ENCODE measurements at places on chromosomes 5 and 9.

DNA sequence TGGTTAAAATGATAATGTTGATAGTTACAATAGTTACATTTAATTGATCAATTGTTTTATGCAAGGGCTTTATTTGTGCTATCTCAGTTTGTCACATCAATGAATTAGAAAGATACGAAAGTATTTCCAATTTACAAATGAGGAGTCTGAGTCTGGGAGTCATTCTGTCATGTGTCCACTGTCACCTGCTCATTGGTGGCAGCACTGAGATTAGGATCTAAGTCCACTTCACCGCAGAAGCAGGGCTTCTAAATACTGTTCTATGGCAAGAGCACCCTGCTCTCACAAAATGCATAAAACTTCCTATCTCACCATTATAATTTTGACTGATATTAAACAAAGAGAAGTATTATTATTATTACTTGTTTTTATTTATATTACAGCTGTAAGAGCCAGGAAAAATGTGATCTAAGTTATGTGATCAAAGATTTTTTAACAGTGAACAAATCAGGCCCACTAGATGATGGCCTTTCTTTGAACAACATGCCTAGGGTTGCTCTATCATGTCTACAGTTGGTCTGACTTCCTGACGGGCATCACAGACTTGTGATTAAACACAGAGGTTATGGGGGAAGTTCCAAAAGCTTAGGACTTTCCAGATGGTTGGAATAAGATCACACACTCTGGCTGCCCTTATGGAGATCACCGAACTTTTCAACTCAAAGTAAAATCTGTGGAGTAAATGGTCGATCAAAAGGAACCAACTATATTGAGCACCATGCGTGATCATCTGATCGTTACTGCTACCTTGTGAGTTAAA, 15.1 kb downstream of the TLR4 start:
- no peak for DNase-seq

GRCh38 chr5:37111426-37112382, 137.5 kb downstream of the CPLANE1 start:
- DNase-seq: no peak

DNA sequence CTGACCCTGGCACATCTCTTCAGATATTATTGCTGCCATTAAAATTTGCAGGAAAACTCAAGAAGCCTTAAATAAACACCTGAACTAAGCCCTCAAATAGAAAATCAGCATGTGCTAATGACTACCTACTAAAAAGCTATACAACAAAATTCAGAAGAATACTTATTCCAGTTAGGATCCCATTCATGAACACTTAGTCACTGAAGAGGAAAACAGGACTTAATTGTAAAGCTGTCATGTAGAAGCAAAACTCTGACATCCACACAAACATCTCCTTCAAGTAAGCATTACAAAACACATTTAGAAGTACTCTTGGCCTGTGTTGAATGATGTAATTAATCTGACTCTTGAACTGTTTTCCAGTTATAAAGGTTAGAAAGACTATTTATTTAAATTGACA, 19.9 kb downstream of the ELL2 start:
- no peak for DNase-seq

- DNase-seq: no peak
These were observed 5.0 kb downstream of the IL3 start for GRCh38 chr5:132065351-132065937.

GRCh38 chr5:82792096-82792495, 285.1 kb downstream of the TMEM167A start:
- DNase-seq: no peak

DNA sequence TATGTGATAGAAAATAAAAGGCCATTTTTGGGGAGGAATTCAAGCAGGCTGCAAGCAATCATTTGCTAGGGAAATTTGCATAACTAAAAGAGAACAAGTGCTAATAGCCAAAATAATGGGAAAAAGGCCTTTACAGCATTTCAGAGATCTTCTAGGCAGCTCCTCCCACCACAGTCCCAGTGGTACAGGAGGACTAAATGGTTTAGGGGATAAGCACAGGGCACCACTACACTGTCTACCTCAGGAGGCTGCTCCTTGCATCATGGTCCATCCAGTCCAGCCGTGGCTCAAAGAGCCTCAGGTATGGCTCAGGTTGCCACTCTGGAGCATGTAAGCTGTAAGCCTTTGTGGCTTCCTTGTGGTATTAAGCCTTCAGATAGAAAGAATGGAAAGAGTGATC, 485.6 kb downstream of the PDE4D start:
- DNase-seq: no peak

DNA sequence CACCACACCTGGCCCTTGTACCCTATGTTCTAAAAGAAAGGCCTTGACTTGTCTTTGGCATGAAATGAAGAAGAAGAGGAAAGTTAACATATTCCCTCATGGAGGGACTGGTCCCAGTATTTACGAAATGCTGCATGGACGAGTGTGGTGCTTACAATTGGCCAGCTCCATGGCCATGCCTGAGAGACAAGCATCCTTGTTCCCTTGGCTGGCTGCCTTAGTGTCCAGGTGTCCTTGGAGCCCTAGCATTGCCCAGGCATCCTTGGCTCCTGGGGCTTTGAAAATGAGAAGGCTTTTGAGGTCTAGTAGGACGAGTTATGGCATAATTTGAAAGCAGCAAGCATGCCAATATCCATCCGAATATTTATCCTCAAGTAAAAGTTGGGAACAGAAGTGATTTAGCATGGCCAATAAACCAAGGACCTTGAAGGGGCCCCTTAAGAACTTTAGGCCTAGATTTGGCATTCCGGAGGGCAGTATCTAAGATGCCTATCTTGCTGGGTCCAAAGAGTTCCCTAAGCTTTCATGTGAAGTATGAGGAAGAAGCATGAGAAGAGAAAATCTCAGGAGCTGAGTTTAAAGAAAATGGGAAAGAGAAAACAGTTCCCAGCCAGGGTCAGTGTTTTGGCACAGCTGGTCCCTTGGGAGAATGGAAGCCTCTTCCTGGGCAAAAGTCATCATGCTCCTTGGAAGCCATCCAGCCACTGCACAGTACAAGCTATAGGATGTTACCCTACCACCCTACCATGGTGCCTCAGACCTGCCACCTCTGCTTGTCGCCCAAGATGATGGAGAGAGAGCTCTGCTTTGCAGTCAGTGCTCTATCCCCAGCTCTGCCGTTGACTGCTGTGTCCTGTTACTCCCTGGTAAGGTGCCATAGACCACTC, 91.0 kb downstream of the AOPEP start:
- no peak for DNase-seq

GRCh38 chr9:93002700-93003099, 55.4 kb downstream of the FGD3 start:
- no peak for DNase-seq

DNA sequence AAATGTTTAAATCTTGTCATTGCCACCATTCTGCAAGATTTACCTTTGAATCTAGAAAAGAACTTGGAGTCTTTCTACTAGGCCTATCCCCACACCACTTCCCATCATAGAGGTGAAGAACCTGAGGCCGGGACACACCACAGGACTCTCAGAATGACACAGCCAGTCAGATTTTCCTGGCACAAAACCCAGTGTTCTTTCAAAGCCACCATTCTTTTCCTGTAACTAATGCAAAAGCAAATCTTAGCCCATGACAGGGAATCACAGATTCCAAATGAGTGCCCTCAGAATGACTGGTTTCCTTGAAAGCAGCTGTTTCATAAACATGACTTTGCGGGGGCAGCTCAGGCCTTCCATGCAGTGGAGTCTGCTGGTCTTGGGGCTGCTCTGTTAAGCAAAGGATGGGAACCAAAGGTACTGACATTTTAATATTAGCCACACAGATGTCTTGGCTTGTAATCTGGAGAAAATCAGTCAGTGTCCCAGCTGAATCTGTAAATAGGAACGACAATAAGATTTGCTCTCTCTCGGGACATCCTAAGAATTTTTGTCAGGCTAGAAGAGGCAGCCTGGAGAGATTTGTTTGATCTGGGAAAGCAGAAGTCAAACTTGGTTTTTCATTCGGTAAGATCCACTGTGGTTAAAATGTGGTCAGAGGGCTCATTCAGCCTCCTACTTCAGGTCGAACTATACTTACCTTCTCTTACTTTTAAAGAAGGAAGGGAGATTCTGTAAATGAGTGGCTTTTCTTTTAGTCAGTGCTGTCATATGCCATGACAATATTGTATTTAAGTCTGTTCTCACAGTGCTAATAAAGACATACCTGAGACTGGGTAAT, 115.1 kb downstream of the PALM2AKAP2 start:
- no peak for DNase-seq

GRCh38 chr5:102834438-102834964, 79.4 kb downstream of the PAM start:
- no peak for DNase-seq

- DNase-seq: no peak
These were observed 12.3 kb downstream of the TLE4 start for GRCh38 chr9:79583952-79584654.

GRCh38 chr9:37604296-37604695, 11.9 kb upstream of the TOMM5 start:
- DNase-seq: no peak

All from NCI-H1436 treated with DMSO at 0.1 percent for 48 hours (cell line).